Esophagus squamous epithelium (tissue), 5 donors: ENCODE measurements at places on chromosomes 7 and 10.

GRCh38 chr7:8126601-8127167 lies 135.3 kb downstream of the ICA1 start:
- no peak for DNase-seq

DNA sequence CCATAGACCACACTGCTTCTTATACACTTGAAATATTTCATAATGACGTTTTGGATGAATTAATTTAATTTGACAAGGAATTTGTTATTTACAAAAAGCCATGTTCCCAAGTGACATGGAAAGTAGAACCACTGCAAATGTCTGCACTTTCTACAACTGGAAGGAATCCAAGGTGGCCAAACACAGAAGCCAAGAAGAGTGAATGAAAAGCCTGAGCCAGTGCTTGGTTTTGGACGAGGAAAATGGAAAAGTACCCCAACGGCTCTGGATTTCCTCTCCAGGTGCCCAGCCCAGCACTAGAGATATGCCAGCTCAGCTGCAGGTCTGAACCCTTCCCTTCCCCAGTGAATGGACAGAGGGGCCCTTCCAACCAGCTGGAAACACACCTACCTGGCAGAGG lies 279.4 kb downstream of the TNS3 start:
- DNase-seq = no peak

- no peak for DNase-seq
Measured at GRCh38 chr10:77977016-77977415, 50.5 kb upstream of the DLG5 start.

- no peak for DNase-seq
Measured at GRCh38 chr7:132393789-132394261, 182.4 kb downstream of the PLXNA4 start.

GRCh38 chr7:86598721-86599120 lies 45.0 kb upstream of the GRM3 start:
- no peak for DNase-seq

- no peak for DNase-seq
Measured at GRCh38 chr10:130557181-130557845, 421.1 kb downstream of the GLRX3 start.
